ENCODE measurements at places on chromosomes 2 and 18. TPM values are rescaled to one million over a fixed set of nuclear protein-coding genes. Genes with fewer than 3 reads are reported as not detected.
A peak's percentile ranks its signal among the peaks of the same experiment; 100 is the strongest.

GRCh38 chr2:157936406-157936805, 60.3 kb upstream of the ACVR1 start:
- no peak for DNase-seq

DNA sequence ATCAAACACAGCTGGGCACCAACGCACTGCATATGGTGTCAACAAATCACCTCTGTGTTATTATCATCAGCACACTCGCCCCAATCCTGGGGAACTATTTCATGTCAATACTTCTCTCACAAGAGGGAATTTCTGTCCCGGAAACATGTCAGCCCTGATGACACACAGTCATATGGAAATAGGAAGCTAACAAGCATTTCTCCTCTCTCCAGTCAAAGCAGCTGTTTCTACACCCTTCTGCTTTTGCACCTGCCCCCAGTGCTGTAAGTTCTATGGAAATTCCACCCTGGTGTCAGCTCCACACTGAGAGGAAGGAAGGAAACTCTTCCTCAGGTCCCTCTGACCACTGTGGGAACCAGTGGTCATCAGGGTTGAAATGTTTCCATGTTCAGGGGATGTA, 447.6 kb upstream of the ID2 start:
- no peak for DNase-seq

DNA sequence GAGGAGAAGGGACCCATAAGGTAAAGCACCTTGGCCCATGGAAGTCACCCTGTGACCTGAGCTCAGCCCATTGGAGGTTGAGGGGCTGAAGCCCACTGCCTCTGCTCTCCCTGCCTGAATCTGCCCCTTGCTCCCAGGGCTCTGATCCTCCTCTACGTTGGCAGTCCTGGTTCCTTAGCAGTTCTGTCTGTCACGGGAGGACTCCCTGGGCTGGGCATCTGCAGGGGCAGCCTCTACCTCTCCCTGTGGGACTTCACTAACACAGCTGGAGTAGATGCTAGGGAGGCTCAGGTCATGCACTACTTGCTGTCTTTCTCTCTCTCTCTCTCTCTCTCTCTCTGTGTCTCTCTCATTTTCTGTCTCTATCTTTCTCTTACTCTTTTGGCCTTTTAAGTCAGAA, 8.7 kb downstream of the GYPC start:
- DNase-seq, result no peak

GRCh38 chr18:56900195-56901094, 246.4 kb upstream of the BOD1L2 start:
- no peak for DNase-seq

DNA sequence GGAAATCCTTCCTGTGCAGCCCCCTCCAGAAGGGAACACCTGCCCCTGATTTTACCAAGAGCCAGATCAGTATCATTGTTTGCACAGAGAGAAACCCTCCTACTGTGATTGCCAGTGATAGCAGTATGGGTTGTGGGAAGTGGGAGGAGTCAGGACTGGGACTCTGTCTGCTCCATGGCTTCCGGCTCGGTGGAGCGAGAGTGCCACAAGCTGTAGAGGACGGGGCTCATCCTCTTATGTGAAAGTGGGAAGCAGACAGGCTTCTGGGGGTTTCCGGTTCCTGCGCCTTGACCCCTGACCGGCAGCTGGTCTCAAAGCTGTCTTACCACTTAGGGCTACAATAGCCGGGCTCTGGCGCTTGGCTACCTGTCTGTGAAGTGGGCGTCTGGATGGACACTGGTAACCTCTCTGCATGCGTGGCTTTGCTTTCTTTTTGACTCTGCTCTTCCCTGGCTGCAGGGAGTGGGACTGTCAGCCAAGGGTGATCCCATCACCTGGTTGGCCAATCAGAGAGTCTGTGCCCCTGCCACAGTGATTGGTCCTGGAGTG, 79.7 kb downstream of the BCL2L11 start:
- DNase-seq, result no peak

DNA sequence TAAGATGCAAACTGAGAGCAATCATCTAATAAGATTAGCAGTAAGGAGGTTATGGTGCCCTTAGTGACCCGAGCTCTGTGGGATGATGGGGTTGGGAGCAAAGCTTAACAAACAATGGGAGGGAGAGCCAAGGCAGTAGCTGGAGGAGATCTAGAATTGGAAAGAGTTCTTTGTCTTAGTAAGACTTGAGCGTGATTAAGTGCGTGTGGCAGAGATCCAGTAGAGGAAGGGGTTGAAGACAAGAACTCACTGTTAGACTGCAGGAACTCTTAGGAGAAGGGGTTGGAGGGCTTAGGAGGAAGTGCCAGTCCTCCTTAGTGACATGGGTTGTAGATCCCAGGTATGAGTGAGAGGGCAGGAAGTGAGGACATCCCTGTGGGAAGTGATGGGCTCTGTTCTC, 184.7 kb downstream of the GFPT1 start:
- no peak for DNase-seq

- DNase-seq, result no peak
Observed at GRCh38 chr2:134670955-134671354, 47.8 kb downstream of the TMEM163 start.

DNA sequence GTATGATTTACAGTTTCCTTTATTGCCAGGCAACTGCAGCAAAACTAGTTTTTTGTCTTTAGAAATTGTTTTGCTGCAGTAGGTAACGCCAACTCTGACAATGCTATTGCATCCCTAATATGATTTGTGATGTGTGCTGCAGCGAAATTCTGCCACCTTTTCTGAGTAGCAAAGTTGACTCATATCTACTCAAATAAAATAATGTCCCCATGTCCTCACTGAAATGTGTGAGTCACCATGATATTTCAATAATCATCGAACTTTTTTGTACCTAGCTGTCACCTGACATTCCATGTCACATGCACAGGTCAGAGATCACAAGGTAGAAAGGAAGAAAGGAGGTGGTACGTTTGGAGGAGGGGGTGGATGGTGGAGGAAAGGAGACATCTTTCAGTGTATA, 205.0 kb downstream of the RAD51AP2 start:
- DNase-seq, result no peak

DNA sequence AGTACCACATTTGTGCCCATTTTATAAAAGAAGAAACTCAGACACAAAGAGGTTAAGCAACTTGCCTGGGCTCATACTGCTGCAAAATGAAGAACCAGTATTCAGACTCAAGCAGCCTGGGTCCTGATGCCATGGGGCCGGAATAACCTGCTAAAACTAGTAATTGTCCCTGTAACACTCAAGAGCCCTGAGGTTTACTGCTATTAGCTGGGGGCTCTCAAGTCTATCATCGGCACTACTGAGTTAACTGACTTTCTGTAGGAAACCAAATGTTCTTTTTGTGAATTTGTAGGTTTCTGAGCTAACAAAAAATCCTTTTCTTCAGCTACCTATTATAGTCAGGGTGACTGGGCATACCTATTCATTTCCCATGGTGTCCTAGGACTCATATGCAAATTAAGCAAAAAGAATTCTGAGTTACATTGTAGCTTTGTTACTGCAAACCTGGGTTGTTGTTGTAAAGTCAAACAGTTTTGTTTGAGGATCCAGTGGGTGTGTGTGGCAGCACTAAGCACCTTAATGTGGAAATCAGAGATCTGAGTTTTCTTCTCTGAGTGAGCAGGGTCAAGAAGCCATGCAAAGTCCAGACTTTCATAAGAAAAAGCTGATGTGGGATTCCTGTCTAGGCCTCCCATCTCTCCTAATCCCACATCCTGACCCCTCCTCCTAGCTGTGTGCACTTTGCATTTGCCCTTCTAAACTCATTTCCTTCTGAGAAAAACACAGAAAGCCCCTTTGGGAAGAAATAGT, 72.4 kb upstream of the TNP1 start:
- no peak for DNase-seq

DNA sequence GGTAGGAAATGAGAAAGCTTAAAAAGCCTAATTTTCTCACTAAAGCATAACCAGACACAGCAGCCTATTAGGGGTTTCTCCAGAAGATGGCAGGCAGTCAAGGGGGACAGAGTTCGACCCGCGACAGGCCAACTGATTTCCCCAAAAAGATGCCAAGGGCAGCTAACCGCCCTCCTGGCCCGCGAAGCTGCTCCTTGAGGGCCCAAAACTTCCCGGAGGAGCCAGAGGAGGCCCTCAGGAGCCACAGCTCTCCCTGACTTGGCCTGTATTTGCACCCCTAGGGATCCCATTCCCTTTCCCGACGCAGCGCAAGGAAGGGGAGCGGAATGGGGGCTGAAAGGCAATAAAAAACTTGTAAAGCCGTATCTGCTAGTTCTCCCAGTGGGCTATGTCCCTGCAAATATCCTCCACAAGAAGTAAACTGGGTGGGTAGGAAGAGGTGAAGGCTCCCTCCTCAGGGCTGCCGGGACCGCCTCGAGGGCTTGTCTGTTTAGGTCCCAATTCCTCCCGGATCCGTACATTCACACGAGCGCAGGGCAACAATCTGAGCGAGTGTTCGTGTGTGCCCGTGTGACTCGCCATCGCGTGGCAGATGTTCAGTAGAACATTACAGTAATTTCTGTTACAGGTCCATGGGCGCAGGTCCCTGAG, 756 bp upstream of the NAGK start:
- DNase-seq, result peak; percentile 22

GRCh38 chr2:60861736-60862135, 19.6 kb upstream of the REL start:
- no peak for DNase-seq

GRCh38 chr2:12709207-12709522, 7.6 kb upstream of the TRIB2 start:
- DNase-seq, result no peak

DNA sequence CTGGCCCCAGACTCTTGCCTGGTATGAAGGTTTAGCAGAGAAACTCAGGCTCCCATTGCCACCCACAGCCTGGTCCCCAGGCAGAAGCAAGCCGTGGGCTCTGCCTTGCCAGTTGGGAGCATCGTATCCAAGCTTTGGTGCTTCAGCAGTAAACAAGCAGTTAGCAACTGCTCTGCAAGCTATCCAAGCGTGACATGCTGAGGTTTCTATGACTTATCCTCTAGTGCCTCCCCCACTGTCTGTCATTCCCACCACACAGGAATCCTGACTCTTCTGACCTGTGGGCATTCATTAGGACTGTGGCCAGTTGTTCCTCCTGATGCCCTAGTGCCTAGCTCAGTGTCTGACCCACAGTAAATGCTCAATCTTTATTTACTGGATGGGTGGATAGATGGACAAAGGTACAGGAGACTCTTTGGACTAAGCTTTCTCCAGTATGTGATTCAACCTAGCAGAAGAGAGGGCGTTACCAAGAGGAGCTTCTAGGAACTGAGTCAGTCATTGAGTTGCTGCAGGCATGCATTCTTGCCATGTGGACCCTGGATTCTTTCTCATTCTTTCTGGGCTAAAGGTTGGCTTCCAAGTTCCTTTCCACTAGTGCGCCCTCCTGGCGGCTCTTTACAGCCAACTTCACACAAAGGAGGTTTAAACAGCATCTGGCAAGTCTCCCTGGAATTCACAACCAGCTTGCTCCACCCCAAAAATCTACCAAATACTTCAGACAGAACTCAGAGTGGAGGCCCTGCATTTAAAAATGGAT, 40.6 kb upstream of the MRPL19 start:
- no peak for DNase-seq

GRCh38 chr2:19859565-19859964, 42.2 kb downstream of the TTC32 start:
- DNase-seq, result no peak

TMEM247 gene
- polyA plus RNA-seq, result not detected

BMP10 gene
- not detected for polyA plus RNA-seq

CASP10 gene
- 10.8 TPM for polyA plus RNA-seq

C2orf66 gene
- 0.98 TPM for polyA plus RNA-seq

ACVR1C gene
- polyA plus RNA-seq, result 0.23 TPM

RGPD4 gene
- polyA plus RNA-seq, result 0.03 TPM
